ENCODE measurements at places on chromosomes 16 and 17.

- no peak for DNase-seq
Observed at GRCh38 chr17:64232466-64233262, 30.4 kb downstream of the TEX2 start.

DNA sequence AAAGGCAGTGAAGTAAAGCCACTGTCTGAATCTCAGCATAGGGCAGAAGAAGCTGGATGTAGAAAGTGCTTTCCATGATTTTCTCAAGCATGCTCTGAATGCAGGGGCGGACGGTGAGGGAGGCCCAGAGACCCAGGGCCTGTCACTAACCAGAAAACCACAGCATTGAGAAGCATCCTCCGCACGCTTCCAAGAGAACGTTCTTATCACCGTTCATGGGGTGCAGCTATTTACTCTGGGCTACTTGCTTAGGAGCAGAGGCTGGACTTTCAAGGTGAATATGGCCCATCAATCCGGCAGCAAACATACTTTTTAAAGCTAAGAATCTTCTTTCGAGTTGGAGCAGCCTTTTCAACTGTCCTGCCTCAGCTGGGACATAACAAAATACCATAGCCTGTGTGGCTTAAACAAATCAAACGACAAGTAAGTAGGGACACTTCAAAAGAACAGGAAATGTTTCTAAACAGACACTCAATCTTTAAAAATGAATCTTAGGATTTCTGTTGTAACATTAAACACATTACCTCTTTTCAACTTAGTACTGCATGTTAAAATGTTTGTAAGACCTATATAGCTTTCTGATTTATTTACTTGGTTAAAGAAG, 46.5 kb upstream of the CDRT4 start:
- no peak for DNase-seq

DNA sequence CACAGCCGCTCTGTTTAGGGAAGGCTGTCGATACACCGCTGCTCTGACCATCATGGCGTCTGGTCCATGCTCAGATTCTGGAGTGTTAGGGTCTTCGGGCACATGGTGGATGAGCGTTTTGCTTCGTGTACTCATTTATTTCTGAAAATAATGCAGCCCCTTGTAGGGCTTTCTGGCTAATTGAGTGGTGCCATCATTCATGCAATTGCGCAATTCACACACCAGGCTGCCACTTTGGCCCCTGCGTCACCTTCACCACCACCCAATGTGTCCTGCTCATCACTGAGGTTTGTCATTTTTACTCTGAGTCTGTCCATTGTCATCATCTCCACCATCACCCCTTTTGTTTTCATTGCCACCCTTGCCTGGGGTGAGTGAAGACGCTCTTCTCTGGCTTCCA, 557.4 kb downstream of the WWOX start:
- DNase-seq, result no peak

GRCh38 chr17:47811709-47812108, 9.9 kb downstream of the OSBPL7 start:
- no peak for DNase-seq

DNA sequence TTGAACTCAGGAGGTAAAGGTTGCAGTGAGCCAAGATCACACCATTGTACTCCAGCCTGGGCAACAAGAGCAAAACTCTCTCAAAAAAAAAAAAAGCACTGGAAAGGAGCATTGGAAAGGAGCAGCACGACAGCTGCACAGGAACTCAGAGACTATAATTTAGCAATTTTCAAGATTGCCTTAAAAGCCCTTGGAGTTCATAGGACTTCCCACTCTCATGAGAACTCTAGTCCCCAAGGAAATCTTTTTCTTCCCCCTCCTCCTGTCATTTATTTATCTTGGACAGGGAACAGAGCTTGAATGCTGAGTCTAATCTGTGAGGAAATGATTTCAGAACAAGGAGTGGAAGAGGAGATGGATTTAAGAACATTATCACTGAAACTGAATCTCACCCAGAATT, 69.0 kb downstream of the PLXDC1 start:
- DNase-seq, result no peak

GRCh38 chr17:80773243-80773991, 218.2 kb upstream of the CHMP6 start:
- DNase-seq, result no peak

- peak; percentile 13 for DNase-seq
Observed at GRCh38 chr17:17784657-17785267, 52.0 kb downstream of the SREBF1 start.

DNA sequence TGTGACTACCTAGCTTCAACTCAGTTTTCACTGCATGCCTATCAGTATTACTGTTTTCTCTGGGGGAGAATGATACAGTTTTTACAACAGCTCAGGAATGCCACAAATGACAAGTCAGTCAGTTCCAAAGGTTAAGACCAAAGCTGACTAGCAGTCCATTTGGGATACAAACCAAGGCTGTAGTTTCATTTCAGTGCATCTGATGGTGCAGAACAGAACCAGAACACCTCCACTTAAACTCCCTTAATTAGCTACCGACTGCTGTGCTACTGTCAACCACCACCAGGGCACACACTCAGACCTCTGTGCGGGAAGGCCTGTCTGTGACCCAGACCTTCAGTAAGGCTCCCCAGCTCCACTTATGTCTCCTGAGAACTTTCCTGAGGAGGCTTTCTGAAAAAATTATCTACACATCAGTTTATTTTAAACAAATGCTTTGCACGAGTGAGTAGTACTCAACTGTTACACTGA, 20.4 kb downstream of the NFE2L1 start:
- DNase-seq, result no peak

GRCh38 chr16:86259499-86259898, 250.8 kb upstream of the FOXF1 start:
- DNase-seq, result no peak

- no peak for DNase-seq
Observed at GRCh38 chr17:9669551-9670008, 24.3 kb downstream of the USP43 start.

DNA sequence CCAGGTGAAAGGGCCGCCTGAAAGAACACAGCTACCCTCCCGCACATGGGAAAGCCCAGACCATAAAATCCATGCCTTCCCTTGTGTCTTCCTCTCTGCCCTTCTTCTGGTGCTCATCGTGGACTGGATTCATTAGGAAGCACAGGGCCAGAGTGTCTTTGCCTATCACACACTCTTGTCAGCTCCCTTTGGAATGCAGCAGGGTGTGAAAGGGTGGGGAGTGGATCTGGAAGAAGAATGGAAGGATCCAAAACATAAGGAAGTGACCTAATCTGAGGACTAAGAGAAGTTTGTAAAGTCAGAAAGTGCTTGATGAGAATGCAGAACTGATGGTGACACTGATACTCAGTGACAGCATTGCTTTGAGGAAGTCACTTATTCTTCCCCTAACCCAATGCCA, 1147.3 kb upstream of the GOT2 start:
- no peak for DNase-seq

DNA sequence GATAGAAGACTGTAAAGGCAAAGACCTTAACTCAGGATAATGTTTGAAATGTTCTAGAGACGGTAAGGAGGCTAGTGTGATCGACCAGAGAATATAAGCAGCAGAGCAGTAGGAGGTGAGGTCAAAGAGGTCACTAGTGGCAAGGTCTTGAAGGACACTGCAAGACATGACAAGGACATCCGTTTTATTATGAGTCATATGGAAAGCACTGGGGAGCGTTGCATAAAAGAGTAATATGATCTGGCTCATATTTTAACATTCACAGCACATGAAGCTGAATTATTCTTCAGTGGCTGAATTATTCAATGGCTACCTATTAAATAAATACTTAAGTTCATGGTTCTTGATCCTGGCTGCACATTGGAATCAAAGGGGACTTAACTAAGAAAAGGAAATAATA, 123.7 kb downstream of the SOX9 start:
- DNase-seq, result no peak

- no peak for DNase-seq
Observed at GRCh38 chr17:39219647-39220154, 6.0 kb downstream of the STAC2 start.

- no peak for DNase-seq
Observed at GRCh38 chr17:49518346-49519078, 23.4 kb downstream of the NGFR start.

DNA sequence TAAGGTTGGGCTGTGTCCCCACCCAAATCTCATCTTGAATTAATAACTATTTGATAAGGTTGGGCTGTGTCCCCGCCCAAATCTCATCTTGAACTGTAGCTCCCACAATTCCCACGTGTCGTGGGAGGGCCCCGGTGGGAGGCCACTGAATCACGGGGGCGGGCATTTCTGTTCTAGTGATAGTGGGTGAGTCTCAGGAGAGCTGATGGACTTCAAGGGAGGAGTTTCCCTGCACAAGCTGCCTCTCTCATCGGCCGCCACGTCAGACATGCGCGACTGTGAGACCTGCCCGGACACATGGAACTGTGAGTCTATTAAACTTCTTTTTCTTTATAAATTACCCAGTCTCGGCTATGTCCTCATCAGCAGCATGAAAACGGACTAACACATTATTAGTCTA, 44.9 kb upstream of the METRNL start:
- no peak for DNase-seq

DNA sequence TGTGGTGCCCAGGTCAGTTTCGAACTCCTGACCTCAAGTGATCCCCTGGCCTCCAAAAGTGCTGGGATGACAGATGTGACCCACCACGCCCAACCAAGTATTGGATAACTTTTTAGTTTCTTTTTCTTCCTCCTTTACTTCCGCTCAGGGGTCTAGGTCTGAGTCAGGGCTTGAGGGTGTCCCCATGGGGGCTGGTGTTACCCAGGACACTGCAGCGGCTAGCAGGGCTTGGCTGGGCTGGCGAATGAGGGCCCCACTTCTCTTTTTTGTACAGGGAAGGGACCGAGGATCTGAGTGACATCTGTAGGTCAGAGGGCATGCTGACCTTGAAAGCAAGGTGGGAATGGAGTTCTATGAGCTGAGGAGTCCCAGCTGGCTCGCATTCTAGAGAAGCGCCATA, 24.9 kb downstream of the RAB11FIP3 start:
- no peak for DNase-seq

DNA sequence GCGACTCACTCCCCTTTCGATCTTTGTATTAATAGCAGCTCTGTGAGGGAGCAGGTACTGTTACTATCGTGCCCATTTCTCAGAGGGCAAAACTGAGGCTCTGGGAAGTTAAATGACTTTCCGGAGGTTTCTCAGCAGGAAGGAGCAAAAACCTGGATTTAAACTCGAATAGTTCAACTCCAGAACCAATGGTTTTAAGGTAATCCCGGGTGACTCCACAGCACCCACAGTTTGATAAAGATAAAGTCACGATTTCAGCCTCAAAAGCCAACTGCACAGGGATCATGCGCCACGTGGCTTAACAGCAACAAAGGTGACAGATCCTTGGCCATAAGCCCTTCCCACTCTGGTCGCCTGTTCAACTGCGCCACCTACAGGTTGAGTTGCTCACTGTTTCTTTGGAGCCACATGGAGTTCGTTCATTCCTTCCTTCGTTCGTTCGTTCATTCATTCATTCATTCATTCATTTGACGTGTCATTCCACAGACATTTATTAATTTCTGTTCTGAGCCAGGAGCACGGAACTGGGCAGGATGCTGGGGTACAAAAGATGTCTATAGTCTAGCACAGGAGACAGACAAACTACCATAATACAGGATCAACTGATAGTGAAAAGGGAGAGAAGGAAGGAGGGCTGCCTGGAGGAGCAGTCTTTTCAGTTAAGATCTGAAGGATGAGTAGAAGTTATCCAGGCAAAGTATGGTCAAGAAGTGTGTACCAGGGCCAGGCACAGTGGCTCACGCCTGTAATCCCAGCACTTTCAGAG, 134.8 kb downstream of the HS3ST2 start:
- DNase-seq, result peak; percentile 7

GRCh38 chr16:84443166-84443802, 61.2 kb downstream of the MEAK7 start:
- no peak for DNase-seq

GRCh38 chr16:73053364-73054124, 5.6 kb upstream of the ZFHX3 start:
- DNase-seq, result no peak

GRCh38 chr17:18129041-18129502, 20.5 kb downstream of the MYO15A start:
- no peak for DNase-seq
